ENCODE measurements at places on chromosomes 6 and 20. TPM values are rescaled to one million over a fixed set of nuclear protein-coding genes. Genes with fewer than 3 reads are reported as not detected.

GRCh38 chr6:116307001-116307400 is 27.3 kb upstream of the TSPYL1 start:
- no peak for DNase-seq

DNA sequence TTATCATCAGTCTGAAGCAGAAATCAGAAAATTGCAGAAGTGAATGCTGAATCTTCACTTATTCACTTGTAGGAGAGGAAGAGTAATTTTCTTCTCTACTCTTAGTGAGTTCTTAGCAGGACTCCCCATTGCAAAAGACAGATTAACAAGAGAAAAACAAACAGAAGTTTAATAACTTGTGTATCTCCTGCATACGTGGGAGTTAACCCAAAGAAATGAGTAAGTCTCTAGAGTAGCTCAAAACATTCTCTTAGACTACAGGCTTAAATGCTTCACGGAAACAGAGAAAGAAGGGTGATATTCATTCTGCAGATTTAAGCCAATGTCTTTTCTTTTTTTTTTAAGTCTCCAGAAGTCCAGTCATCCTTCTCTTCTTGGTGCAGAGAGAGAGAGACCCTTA is 97.9 kb upstream of the TMEM181 start:
- no peak for DNase-seq

The GNAS-AS1 gene
- total RNA-seq: 0.35 TPM

- DNase-seq: no peak
These were observed 96.6 kb upstream of the AKIRIN2 start for GRCh38 chr6:87798393-87799278.

The SIRPB2 gene
- total RNA-seq: 3.5 TPM

GRCh38 chr20:51542033-51542570 is 417 bp downstream of the NFATC2 start:
- no peak for DNase-seq

DNA sequence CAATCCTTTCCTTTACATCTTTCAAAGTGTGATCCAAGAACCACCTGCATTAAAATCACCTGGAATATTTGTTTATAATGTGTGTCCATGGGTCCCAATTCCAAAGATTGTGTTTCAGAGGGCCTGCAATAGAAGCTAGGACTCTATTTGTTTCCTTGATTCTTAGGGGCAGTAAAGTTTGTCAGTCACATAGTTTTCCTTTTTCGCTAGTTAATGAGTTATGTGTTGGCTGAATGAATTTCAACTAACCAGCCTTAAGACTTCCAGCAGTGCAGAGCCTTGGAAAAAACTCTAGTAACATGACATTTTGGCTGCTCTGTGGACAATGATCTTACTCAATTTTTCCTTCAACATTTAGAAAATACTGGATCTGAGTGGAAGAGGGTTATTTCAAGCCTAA is 11.3 kb downstream of the FAM217A start:
- DNase-seq: no peak

DNA sequence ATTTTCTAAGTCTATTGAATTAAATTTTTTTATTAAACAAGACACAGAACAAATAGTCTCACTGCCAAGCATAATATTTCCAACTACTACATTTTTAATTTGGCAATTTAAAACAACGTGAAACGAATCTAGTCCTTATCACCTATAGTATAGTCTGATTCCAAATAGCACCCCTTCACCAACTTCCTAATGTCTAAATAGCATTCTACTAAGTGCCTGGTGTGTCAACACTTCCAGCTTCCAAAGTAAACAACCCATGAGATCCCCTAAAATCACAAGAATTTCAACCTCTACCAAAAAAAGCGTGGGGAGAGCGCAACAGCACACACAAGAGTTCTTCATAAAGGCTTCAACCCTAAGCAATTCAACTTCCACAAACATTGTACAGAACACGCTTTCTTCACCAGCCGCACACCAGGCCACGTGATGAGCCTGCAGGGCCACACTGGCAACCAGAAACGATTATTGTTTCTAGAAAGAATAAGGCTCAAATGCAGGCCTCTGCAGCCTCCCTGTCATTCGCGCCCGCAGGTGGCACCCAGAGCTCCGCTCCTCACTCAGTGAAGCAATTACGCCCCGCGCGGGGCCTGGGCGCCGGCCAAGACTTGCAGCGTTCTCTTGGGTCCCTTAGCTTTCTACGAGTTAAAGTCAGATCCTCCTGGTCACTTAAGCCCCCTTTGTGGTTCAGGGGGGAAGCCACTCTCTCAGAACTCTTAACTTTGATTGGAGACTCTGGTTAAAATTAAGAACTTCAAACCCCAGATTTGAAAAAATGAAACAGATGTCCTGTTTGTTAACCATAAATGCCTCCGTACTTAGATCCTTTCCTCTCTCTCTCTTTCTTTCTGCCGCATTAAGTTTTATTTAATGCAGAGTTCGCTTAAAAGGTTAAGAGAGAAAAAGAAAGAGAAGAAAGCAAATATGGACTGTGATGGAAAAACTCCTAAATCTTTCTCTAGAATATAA is 18.3 kb downstream of the SIM1 start:
- no peak for DNase-seq

All from left ventricle myocardium superior (tissue), 1 donor.